ENCODE measurements at places on chromosomes 11 and 22.

DNA sequence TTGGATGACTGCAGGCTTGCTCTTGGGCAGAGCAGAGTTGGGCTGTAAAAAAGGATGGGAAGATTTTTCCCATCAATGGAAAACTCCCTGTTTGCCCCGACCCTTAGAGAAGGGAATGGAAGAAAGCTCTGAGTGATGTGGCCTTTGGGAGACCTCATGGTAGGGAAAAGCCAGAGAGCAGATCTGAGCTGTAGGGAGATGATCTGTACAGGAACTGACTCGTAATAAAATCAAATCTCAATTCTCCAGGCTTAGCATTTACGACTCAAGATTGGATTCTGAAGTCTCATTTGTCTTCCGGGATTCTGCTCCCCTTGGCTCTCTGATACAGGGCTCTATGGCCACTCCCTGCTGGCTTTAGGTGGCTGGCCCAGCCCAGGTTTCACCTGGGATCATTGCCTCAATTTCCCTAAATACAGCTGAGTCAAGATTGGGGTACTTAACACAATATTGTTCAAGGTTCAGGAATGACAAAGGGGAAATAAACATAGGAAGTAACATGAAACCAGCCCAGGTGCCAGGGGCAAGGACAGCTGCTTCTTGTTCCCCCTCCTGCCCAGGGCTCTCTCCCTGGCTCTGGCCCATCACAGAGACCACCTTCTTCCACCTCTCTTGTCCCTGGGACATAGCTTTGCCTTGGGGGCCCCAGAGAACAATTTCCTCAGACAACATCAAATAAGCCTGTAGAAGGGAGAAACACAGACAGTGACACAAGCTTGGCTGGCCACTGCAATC, 38.4 kb upstream of the THY1 start:
- H3K4me1 ChIP-seq: no peaks in the 10 kb centered on the region
- H3K4me3 ChIP-seq: no peak overlapping the region
- no peaks in the 10 kb centered on the region for H3K36me3 ChIP-seq
- DNase-seq: no peak
- no peak overlapping the region for H3K27ac ChIP-seq
- peaks cover 4% of the 10 kb centered on the region for H3K27me3 ChIP-seq

DNA sequence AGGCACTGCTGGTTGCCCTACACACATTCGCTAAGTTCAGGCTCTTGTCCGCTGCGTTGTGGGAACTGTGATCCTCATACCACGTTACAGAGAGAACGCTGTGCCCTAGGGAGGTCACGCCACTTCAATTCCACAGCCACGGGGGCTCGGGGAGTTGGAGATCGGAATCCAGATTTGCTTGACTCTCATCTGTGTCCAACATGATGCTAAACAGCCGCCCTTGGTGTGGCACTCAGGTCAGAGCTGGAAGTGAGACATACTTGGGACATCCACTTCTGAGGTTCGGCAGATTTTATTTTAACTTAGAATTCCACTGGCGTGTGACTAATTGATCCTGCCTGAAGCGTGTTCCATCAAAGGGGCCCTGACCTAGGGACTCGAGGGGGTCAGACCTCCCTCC, 41.7 kb downstream of the RIBC2 start:
- no peaks in the 10 kb centered on the region for H3K4me1 ChIP-seq
- peaks cover 2% of the 10 kb centered on the region for H3K27me3 ChIP-seq
- H3K27ac ChIP-seq: no peak overlapping the region

DNA sequence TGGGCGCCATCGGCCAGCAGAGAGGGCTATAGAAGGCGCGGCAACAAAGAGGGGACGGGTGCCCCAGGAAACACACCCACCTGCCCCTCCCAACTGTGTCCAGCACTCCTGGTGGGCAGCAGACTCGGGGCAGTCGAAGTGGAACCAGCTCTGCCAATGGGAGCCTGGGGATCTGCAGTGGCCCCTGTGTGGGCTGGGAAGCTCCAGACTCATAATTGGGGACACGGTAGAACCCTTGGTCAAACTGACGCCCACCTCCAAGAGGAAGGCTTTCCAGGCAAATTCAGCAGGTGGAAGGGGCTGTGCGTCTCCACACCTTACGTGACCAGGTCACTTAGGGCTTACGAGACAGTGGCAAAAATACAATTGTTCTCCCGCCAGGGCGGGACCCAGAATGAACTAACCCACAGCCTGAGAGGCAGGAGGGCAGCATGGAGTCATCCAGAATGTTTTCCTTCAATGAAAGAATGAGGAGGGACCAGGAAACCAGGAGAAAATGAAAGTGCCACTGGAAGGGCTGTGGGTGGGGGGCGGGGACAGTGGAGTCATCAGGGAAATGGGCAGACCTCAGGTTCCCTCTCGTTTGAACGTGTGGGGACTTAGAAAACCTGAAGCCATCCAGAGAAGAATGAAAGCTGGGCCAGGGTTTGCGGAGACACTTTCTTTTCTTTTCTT, 53.2 kb upstream of the SHANK2 start:
- DNase-seq: no peak
- H3K27ac ChIP-seq: no peak overlapping the region
- H3K4me3 ChIP-seq: no peak overlapping the region
- H3K27me3 ChIP-seq: no peaks in the 10 kb centered on the region
- H3K4me1 ChIP-seq: no peaks in the 10 kb centered on the region
- no peaks in the 10 kb centered on the region for H3K36me3 ChIP-seq

DNA sequence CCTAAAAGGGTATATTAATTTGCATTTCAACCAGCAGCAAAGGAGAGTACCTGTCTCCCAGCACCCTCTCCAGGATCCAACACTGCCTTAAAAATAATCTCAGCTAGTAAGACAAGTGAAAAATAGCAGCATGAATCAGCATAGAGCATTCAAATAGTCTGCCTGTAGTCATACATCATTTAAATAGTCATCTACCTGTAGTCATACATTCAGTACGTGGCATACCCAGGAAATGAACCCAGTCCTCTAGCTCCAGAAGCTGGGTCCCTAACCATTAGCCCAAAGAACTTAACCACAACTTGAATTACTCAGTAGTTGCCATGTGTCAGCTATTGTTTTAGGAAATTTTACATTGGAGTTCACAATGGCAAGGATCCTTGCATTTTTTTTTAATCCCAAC, 9.3 kb downstream of the TENM4 start:
- no peak overlapping the region for H3K27ac ChIP-seq

GRCh38 chr22:33391298-33391697, 333.1 kb upstream of the SYN3 start:
- DNase-seq: no peak
- no peaks in the 10 kb centered on the region for H3K27me3 ChIP-seq
- H3K36me3 ChIP-seq: no peaks in the 10 kb centered on the region
- no peaks in the 10 kb centered on the region for H3K4me1 ChIP-seq

All from endothelial cell of umbilical vein (primary cell).